ENCODE measurements at places on chromosomes 2 and 18. TPM values are rescaled to one million over a fixed set of nuclear protein-coding genes. Genes with fewer than 3 reads are reported as not detected.

DNA sequence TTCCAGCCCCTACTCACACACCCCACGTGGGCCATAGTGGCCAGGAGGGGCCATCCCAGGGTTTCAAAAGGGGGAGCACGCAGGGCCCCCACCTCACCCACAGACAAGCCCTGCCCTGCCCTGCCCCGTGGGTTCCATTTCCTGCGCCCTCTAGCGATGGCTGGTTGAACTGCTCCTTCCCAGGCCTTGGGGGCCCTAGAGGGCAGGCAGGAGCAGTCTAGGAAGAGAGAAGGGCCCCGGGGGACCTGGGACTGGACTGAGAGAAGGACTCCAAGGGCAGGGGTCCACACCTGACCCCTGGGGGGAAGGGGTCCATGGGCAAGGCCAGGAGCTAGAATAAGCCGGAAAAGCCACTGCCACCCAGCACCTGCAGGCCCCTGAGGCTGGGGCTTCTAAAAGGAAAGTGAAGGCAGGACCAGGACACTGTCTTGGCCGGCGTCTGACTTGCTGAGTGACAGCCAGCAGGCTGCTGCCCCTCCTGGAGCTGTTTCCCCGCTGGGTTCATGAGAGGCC is 10.1 kb downstream of the CYP26B1 start:
- DNase-seq: peak; percentile 81

Gene CPLX4
- not detected for total RNA-seq

GRCh38 chr2:158015428-158016076 is 86.1 kb upstream of the UPP2 start:
- no peak for DNase-seq

- DNase-seq: no peak
Measured at GRCh38 chr2:126731353-126731752, 75.4 kb downstream of the GYPC start.

DNA sequence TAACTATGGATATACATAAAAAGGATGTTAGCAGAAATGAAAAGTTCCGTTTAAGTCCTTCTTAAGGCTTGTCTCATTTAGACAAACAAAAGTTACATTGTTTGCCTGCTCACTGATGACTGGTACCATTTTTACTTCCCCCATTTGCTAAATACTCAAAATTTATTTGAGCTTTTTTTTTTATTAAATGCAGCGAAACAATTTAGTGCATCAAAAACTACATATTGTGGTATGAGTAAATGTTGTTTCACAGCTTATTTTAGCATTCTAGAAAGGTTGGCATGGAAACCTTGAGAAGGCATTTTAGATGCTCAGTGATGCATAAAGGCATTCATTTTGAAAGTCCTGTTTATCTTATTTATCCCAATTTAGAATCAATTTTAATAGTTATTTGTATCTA is 100.0 kb downstream of the MAP2 start:
- no peak for DNase-seq

Gene SERPINB2
- not detected for total RNA-seq

All from frontal cortex (tissue), 4 donors.